ENCODE measurements at places on chromosomes 3 and 15.

- DNase-seq = no peak
Observed at GRCh38 chr15:58271410-58271809, 133.2 kb downstream of the AQP9 start.

- no peak for DNase-seq
Observed at GRCh38 chr15:43872416-43873020, 45.7 kb downstream of the WDR76 start.

DNA sequence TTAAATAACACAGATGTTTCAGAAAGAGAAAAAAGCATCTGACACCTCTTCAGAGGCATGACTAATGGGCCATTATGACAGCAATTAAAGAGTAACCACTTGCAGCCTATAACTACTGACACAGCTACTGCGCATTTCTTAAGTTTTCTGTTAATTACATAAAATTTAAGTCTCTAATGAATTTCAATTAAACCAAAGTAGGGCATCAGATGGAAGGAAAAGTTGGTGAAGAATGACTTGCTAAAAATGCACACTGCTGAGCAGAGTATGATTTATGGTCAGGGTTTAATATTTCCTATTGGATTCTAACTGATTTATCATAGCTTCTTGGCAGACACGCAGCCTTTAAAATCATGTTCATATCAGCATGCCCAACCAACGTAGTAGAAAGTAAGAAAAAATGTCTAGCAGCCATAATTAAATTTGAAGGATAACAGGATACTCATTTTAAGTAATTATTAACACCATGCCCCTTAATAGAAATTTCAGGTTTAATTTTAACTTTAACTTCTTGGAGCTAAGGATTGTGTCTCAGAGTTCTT, 140.0 kb downstream of the CBLB start:
- DNase-seq = no peak

- DNase-seq = no peak
Observed at GRCh38 chr3:155304394-155304793, 10.9 kb upstream of the STRIT1 start.

DNA sequence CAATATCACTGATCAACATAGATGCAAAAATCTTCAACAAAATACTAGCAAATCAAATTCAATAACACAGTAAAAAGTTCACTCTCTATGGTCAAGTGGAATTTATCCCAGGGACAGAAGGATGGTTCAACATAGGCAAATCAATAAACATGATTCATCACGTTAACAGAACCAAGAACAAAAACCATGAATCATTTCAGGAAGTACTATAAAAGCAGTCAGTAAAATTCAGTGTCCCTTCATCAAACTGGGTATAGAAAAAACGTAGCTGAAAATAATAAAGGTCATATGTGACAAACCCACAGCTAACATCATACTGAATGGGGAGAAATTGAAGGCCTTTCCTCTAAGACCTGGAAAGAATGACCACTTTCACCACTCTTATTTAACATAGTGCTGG, 172.1 kb downstream of the POLR2M start:
- DNase-seq = no peak

- no peak for DNase-seq
Observed at GRCh38 chr3:42572278-42572677, 9.5 kb downstream of the SEC22C start.

- DNase-seq = no peak
Observed at GRCh38 chr3:43902415-43902814, 211.7 kb downstream of the ABHD5 start.

- DNase-seq = no peak
Observed at GRCh38 chr3:128456776-128457715, 9.6 kb downstream of the DNAJB8 start.

DNA sequence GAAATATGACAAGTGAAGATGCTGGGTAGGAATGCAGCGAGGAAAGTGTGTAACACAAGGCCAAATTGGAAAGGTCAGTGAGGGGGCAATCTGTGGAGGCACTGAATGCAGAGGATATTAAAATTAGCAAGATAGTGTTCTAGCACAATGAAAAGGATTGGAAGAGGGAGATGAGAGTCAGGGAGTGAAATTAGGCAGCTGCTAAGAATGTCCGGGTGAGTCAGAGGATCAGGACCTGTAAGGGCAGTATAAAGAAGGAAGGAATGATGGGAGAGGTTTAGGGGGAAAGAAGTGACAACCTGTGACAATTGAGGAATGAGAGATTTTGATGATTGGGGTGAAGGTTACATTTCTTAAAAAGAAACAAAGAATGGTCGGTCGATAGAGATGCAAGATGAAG, 103.5 kb downstream of the UBE3A start:
- no peak for DNase-seq

- DNase-seq = no peak
Observed at GRCh38 chr3:5093731-5094130, 28.4 kb upstream of the ARL8B start.

DNA sequence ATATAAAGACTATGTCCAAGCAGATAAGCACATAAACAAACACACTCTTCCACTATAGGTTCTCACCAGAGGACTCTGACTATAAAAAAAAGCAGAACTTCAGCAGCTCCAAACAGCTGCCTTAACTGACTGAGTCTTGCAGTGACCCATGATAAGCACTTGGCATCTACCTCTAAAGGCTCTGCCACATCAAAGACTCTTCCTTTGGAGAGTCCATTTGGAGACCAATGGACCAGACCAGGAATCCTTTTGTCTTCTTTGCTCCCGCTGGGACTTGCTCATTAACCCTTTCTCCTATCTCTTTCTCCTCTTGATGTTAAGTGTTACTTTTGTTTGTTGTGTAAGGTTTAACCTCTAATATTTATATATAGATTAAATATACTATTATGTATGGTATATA, 424.1 kb downstream of the RSL24D1 start:
- no peak for DNase-seq

DNA sequence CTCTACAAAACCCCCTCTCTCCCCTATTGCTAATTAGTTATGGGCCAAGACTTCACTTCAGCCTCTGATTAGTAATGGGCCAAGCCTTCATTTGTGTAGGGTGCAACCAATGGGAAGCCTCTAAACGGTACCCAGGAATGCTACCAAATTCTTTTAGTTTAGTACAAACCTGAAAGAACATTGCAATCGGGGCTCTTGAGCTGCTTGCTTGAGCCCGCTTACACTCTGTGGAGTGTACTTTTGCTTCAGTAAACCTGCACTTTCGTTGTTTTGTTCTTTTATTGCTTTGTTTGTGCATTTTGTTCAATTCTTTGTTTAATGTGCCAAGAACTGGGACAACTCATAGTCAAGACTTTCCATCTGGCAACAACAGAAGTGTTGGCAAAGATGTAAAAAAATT, 26.2 kb downstream of the DNAAF4 start:
- no peak for DNase-seq

DNA sequence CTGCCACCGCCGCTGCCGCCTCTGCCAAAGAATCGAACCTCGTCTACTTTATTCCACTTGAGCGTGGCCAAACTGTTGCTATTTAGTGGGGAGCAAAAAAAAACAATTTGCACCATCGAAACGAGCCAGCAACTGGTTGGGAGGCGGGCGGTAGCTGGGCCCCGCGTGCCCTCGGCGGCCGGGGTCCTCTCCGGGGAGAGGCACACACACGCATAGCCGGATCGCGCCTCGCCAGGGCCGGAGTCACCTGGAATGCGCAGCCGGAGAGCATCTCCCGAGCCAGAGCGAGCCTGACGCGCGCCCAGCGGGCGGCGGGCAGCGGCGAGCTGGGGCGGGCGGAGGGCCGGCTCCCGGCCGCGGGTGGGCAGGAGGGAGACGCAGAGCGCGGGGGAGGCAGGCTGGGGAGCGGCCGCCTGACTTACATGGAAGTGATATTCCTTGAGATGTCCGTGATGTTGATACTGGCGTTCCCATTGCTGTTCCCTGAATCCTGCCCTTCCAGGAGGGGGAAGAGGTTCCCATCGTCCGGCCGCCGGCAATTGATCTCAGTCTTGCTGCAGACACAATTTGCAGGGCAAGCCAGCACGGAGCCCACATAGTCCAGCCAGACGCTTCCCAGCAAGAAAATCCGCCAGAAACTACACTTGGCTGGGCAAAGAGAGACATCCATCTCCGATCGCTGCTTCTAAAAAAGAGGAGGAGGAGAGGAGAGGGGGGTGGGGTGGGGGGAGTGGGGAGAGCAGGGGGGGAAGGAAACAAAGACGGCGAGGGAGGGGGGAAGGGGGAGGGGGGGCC, 858 bp downstream of the NTRK3 start:
- DNase-seq = peak; percentile 11

DNA sequence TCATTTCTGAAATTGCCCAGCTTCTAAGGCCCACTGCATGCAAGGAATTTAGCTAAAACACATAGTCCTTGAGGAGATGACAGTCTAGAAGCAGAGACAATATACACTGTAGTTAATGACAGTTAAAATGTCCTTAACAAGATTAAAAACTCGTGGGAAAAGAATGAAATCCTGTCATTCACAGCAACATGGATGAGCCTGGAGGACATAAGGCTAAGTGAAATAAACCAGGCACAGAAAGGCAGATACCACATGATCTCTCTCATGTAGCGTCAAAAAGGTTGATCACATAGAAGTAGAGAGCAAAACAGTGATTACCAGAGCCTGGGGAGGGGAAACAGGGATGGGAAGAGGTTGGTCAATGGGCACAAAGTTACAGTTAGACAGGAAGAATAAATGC, 36.3 kb upstream of the GOLGA8J start:
- DNase-seq = no peak

DNA sequence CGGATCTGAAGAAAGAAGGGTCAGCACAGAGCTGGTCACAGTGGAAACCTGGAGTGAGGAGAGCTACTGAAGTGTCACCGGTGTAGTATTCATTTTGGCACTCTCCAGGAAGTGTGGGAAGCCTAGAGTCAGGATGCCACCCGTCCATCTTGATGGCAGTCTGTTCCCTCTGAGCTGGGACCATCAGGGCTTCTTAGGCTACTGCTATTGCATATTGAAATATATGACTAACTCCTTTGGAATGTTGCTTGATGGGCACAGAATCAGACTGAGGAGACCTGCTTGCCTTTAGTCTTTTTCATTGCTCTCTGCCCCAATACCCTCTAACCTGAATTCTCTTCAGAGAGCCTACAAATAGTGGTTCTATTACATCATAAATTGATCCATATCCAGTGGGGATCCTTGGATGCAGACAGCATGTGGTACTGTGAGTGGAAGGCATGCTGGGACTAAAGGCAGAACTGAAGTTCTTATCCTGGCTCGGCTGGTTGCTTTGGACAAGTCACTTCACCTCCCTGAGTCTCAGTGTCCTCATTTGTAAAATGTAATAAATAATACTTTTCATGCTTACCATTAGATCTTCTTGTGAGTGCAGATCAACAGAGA, 143.5 kb downstream of the PDE8A start:
- DNase-seq = no peak

DNA sequence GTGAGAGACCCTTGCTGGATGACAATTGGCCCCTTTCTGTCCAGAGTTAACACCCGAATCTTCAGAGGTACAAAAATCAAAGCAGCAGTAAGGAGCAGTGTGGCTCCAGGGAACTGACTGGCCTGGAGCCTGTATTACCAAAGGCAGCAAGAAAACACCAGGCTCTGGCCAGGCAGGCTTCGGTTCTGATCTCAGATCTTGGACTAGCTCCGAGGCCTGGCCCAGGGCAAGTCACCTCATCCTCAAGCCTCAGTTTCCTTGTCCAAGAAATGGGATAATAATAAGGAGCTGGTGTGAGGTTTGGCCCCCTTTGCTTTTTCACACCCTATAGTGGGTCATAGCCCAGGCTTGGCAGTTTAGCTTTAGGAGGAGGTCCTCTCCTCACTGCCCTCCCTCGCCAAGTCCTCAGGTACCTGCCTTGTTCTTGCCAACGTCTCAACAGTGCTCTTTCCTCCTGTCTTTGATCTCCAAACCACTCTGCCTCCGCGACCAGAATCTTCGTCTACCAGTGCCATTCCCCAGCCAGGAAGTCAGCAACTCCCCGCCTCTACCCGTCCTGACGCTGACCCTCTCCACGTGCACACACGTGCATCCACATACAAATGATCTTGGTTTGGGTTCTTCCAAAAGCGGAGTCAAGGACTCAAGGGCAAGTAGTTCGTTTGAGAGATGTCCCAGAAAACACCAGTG, 82.6 kb upstream of the TLE3 start:
- DNase-seq = no peak

DNA sequence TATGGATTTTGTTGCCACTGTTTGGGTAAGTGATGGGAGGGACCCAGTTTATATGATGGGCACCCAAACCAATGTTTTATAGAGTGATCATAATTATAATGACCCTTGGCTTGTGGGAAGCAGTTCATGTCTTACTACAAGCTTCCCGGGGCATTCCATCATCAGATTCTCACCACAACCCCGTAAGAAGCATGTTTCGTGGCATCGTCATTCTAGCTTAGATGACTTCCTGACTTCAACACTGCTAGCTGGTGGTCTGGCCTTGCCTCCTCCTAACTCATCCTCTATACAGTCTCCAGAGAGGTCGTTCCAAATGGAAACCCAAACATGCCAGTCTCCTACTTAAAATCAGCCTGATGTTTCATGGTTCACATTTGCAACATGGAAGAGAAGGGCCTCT, 226.9 kb downstream of the ADAMTS9 start:
- no peak for DNase-seq

GRCh38 chr3:125110016-125110875, 54.4 kb upstream of the HEG1 start:
- no peak for DNase-seq

GRCh38 chr3:79369306-79369705, 398.5 kb downstream of the ROBO1 start:
- no peak for DNase-seq

DNA sequence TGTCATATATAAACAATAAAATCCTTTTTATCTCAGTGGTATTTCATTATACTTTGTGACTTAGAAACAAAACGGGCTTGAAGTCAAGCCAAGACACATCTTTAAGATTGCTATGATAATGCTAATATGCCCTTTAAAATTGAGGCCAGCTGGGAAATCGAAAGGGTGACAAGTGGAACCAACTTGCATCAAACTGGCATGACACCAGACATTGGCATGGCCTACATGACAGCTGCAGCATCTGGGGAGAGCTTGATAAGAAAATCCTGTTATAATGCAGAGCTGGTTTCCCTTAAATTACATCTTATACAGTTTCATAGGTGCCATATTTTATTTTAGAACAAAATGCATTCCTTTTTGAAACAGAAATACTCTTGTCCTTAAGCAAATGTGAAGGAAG, 325.2 kb downstream of the ZBBX start:
- no peak for DNase-seq

DNA sequence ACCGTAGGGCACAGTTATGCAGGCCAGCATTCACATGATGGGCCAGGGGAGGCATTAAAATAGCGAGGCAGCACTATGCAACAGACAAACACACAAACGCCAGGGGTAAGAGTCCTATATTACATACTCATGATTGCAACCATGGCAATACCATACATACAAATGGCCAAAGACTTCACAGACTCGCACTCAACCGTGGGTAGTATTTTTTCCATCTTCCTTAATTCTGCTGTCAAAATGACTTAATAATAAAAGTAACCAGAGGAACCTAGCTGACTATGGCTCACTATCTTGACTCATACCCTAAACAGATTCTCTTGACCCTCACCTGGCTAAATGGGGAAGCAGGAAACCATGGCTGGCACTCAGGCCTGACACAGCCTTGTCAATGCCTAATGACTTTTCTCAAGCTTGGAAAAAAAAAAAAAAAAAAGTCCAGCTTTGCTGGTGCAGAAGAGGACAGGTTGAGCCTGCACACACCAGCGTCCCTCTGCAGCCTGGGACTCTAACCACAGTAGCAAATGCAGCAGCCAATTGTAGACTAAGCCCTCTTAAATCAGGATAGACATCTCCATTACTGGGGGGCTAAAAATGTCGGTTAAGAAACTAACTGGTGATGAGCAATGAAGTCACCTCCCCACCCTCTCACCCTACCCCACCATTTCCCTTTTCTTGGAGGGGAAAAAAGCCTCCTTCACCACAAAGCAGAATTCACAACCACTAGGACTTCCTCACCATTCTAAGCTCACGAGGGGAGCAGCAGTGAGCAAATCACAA, 23.1 kb downstream of the CCDC12 start:
- no peak for DNase-seq
